ENCODE measurements at places on chromosomes 12 and 14. TPM values are rescaled to one million over a fixed set of nuclear protein-coding genes. Genes with fewer than 3 reads are reported as not detected.

- DNase-seq: no peak
Observed at GRCh38 chr12:5031958-5032357, 11.7 kb upstream of the KCNA5 start.

Gene LRRC74A
- not detected for total RNA-seq

Gene IL22
- total RNA-seq: not detected

Gene CPNE8
- 0.90 TPM for total RNA-seq

- no peak for DNase-seq
Observed at GRCh38 chr14:99820702-99821331, 27.6 kb downstream of the EML1 start.

GRCh38 chr14:86708846-86709339 is 1178.9 kb downstream of the FLRT2 start:
- no peak for DNase-seq

DNA sequence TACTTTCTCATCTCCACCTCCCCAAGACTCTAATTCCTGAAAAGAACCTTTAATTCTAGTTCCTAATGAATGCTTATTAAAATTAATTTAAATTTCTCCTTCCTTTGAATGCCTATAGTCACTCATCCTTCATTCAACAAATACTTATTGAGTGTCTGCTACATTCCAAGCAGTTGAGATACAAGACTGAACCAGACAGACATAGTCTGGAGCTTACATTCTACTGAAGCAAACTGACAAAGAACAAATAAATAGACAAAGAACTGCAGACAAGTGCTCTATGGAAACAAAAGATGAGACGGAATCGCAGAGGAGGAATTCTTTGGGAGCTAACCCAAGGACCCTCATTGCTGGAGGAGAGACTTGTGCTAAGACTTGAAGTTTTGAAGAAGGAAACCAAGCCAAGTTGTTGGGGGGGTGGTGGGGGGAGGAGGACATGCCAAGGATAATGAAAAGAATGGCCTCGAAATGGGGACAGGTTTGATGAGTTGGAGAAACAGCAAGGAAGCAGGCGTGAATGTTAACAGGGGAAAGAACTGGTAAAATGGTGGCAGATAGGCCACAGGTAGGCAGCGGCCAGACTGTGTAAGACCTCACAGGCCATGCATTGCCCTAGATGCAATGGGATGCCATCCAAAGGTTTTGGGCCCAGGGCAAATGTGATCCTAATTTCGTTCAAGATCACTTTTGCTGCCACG is 9.7 kb upstream of the TDG start:
- DNase-seq: no peak
